ENCODE measurements at places on chromosomes 16 and 17.

DNA sequence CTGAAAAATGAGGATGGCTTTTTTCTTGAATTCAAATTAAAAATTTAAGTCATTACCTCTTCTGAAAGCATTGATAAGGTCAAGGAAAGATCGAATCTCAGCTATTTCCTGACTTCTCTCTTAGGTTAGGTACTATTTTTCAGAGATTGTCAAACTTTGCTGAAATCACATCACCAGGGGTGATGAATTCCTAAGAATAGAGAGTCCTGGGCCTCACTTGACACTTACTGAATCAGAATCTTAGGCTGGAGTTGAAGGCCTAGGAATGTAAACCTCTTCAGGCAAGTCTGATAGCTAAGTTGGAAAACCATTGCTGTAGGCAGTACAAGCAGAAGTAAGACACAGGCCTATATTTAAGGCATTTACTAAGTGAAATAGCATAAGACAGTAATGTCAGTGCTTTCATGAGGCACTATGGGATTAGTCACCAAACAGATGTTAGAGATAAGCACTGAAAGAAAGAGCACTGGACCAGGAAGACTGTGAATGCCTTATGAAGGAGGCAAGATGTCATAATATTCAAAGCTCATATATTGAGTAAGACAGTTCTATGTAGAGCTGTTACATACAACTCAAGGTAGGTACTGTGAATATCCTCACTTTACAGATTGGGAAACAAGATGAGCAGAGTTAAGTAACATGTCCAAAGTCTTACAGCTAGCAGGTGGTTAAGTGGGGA is 21.5 kb downstream of the DCAF7 start:
- no peak for DNase-seq

GRCh38 chr16:65749506-65749905 is 617.0 kb upstream of the CDH5 start:
- no peak for DNase-seq

- no peak for DNase-seq
Measured at GRCh38 chr16:8714174-8714573, 39.8 kb downstream of the ABAT start.

GRCh38 chr17:36939052-36939801 is 2.0 kb downstream of the LHX1 start:
- DNase-seq: peak; percentile 38

- DNase-seq: peak; percentile 18
Measured at GRCh38 chr16:168424-168823, 2.6 kb downstream of the HBM start.

DNA sequence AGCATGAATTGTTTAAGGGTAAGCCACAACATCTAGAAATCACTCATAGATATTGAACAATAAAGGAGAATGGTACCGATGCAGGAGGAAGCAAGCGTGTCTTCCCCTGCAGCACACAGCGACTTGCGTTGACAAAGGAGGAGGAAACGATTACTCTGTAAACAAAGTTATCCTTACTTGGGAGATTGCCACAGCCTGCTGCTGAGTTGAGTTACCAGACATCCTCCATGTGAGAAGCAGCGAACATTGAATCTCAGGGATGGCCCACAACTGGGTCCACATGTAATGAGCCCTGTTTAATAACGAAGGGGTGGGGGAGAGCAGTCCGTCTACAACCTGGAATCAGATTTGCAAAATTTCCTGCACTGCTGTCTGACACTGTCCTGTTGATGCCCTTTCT is 27.7 kb downstream of the CLUH start:
- no peak for DNase-seq

GRCh38 chr17:82344175-82344907 is 10.8 kb upstream of the SECTM1 start:
- no peak for DNase-seq

- peak; percentile 75 for DNase-seq
Measured at GRCh38 chr16:67430977-67431774, at the start of gene HSD11B2. TSS of gene HSD11B2 (plus strand) at chr16:67431121. CDS start at chr16:67431249, 128 bp downstream.

DNA sequence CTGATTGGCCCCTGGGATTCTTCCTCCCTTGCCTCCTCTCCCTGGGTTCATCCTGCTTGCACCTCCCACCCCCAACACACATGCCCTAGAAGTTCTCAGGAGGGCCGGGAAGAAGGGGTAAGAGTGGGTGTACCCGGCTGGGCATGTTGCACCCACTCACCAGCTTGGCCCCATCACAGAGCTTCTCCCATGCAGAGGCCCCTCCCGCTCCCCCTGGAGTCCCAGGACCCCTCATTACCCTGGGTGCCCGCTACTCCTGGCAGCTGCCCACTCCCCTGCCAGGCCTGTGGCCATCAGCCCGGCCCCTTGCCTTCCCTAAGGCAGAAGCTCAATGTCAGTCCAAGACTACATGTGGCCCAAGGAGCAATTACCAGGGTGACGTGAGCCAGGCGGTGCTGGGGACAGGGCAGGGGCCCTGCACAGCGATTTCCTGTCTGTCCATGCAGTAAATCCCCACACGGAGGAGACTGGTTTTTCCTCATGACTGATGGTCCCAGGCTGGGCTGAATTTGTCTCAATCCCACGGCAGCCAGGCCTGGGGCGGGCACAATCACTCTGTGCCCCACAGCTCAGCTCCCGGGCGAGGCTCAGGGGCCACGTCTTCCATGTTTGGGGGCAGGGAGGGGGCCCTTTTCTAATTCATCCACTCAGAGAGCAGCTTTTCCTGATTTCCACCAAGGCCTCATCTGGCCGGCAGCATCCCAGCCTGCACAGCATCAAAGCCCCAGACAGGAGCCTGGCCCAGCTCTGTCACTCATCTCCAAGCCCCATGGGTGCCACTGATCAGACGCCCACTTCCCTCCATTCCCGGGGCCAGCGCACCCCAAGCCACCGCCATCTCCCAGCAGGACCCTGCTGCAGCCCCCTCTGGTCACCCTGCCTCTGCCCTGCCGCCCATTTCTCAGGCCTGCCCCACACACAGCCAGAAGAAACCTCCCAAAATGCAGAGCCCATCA is 234.7 kb downstream of the KATNIP start:
- DNase-seq: no peak

- DNase-seq: no peak
Measured at GRCh38 chr16:75742424-75743047, 16.2 kb upstream of the CPHXL start.

DNA sequence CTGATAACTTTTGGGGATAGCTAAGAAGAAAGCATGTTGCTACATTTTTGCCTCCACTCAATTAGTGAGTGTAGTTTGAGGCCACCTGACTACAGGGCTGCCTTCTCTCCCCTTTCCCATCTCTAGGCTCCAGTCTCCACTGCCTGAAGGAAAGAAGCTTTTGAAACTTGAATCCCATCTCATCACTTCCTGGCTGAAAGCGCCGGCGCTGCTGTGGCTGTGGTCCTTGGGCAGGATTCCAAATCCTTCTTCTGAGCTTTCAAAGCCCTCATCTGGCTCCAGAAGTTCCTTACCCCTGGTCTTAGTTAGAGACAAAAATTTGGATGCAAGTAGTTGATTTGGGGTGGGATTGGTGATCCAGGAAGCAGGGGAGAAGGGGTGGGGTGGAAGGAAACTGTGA is 119.4 kb downstream of the FOXL1 start:
- DNase-seq: no peak

DNA sequence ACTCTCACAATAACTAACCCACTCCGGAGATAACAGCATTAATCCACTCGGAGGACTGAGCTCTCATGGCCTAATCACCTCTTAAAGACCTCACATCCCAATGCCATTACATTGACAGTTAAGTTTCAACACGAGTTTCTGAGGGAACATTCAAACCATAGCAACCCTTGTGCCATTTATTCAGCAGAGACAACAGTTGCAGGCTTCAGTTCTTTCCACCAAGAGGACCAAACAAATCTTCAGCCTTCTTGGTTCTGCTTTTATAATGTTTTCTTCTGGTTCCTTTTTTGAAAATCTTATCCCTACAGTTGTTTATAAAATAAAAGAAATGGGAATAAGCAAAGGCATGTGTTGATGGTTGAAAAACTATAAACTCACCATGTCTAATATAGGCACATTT is 2.1 kb upstream of the CD300E start:
- DNase-seq: no peak

GRCh38 chr17:7656958-7657609 is 6.4 kb downstream of the ATP1B2 start:
- DNase-seq: no peak

- no peak for DNase-seq
Measured at GRCh38 chr17:9307313-9307998, 268.2 kb downstream of the STX8 start.

GRCh38 chr16:49936791-49937190 is 80.9 kb upstream of the ZNF423 start:
- DNase-seq: no peak

DNA sequence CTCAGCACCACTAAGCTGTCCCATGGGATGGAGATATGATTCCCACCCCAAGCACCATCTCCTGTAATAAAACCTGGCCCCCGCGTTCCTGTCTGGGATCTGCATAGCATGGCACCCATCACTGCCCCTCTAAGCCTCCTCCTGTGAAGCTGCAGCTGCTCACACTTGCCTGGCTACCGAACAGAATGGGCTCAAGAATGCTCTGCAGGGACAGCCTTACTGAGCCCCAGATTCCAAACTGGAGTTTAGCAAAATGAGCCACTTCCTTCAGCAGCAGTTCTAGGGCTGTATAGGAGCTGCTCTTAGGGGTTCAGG is 256.1 kb downstream of the CPPED1 start:
- no peak for DNase-seq

DNA sequence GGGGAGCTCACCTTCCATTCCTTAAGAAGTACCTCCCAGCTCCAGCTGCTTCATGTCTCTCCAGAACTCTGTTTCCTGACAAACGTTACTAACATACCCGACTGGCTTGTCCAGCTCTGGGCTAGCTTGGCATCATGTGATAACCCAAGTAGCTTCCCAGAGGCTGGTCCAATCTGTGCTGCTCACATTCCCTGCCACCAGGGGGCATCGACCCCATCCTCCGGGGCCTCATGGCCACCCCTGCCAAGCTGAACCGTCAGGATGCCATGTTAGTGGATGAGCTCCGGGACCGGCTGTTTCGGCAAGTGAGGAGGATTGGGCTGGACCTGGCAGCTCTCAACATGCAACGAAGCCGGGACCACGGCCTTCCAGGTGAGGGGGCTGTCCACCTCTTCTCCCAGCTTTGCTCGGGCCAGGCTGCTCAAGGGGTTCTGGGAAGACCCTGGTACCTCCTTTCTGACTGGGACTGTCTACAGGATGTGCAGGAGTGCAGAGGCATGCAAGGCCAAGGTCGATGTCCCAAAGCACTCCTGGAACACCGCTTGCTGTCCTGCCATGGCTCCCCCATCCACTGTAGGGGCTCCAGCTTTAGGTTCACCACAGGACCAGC is 7.6 kb downstream of the EPX start:
- DNase-seq: peak; percentile 75

- no peak for DNase-seq
Measured at GRCh38 chr16:4525069-4525468, 13.5 kb downstream of the CDIP1 start.

- DNase-seq: no peak
Measured at GRCh38 chr17:76720211-76720610, 6.2 kb downstream of the JMJD6 start.

DNA sequence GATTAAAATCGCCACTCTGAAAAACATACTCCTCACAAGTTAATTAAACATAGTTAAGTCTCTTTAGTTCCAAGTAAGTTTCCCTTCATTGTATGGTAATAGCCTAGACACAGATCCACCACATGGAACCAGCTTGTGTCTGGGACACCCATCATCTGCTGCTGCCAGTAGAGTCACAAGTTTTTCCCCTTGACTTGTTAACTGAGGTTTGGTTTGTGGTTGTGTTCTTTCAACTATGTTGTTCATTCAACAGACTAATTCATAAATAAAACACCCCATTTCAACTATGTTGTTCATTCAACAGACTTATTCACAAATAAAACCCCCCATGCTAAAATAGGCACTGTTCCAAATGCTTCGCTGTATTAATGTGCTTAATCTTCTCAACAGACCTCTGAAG is 24.4 kb downstream of the YWHAE start:
- DNase-seq: no peak

- DNase-seq: no peak
Measured at GRCh38 chr16:50354082-50354481, 14.7 kb downstream of the BRD7 start.

- no peak for DNase-seq
Measured at GRCh38 chr17:82241183-82241925, 12.5 kb downstream of the SLC16A3 start.

DNA sequence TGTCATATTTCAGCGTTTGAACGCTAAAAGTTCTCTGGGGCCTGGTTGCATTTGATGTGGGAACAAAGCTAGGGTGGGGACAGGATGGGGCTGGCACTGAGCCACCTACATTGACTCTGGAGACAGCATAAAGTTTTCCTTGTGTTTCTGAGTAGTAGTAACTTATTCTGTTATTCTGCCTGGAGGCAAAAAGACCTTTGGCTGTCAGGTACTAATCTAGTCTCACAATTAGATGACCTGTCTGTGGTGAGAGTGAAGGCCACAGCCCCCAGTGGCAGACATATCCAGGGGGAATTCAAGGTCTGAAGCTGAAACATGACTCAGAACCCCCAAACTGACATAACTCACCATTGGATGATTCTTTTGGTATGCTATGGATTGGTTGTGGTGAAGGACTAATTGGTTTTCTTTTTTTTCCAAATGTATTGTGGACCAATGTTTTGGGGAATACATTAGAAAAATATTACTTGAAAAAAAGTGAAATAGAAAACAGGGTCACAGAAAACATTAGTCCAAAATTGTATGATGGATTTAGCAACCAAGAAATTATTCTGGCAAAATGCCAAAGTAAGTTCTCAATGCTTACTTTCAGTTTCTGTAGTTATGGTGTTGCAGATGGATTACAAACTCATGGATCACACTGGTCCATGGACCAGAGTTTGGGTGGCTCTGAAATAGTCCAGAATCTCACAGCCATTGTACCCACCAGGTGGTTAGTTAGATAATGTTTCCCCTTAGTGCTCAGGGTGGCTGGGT is 10.5 kb upstream of the SALL1 start:
- no peak for DNase-seq

DNA sequence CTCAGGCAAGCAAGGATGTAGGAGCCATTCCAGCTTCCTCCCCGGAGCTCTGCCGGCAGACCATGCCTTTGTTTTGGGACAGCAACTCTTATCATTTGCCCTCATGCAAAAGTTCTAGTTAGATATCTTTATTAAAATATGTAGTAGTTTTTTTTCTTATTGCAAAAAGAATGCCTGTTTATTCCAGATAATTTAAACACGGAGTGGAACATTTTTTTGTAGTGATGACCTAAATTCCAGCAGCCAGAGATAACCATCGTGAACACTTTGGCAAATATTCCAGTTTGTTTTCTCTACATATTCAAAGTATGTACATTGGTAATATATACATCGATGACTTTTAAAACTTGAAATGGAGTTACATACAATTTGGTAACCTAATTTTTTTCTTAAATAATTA is 54.8 kb downstream of the CRISPLD2 start:
- DNase-seq: no peak

- DNase-seq: no peak
Measured at GRCh38 chr16:71557954-71558582, 18.8 kb downstream of the TAT start.

DNA sequence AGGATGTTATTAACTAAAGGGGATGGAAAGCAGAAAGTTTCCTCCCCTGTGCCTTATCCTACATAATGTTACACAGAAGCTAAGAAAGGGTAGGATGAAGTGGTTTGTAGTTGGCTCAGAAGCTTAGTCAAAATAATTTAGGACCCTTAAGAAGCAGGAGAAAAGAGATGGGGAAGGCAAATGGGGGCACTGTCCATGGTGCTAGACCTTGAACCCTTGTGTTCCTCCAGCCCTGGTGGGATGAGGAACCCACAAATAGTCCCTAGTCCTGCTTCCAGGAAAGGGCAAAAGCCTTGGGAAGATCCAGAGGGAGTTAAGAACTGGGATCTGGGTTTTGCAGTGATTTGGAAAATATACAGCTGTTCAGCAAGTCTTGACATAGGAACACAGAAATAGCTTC is 54.5 kb downstream of the SLC5A11 start:
- DNase-seq: no peak

Data from GM13977 (cell line).